AG04449 (cell line): ENCODE measurements at places on chromosomes 2 and 18.

DNA sequence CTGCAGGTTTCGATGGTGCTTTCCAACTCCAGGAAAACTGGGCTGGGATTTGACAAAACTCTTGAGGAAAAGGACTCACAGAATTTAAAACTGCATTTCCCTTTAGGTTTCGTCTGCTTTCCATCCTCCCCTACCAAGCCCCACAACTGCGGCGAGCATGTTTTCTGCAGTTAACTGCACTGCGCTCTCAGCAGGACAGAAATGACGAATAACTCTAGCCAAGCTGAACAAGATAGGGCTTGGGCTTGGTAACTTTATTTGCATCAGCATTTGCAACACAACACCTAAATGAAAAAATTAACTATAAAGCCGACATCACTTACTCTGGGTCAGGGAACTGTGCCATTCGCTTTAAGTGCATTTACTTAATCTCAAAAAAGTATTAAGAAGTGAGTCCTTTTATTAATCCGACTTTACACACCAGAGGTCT is 669 bp upstream of the PIKFYVE start:
- no peak for DNase-seq

- DNase-seq, result no peak
Measured at GRCh38 chr2:233448220-233448559, 93.9 kb downstream of the DGKD start.

DNA sequence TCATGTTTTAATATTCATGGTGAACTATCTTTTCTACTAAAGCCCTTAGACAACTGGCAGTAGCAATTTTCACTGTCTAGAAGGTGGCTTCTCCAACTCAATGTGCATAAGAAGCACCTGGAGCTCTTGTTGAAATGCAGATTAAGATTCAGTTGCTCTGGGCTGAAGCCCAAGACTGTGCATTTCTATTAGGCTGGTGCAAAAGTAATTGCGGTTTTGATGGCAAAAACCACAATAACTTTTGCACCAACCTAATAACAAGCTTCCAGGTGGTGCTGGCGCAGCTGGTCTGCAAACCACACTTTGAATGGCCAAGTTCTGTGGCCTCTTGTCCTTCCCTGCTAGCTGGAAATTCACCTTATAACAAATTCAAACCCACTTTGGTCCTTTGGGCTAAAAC is 26.7 kb upstream of the VPS54 start:
- no peak for DNase-seq

DNA sequence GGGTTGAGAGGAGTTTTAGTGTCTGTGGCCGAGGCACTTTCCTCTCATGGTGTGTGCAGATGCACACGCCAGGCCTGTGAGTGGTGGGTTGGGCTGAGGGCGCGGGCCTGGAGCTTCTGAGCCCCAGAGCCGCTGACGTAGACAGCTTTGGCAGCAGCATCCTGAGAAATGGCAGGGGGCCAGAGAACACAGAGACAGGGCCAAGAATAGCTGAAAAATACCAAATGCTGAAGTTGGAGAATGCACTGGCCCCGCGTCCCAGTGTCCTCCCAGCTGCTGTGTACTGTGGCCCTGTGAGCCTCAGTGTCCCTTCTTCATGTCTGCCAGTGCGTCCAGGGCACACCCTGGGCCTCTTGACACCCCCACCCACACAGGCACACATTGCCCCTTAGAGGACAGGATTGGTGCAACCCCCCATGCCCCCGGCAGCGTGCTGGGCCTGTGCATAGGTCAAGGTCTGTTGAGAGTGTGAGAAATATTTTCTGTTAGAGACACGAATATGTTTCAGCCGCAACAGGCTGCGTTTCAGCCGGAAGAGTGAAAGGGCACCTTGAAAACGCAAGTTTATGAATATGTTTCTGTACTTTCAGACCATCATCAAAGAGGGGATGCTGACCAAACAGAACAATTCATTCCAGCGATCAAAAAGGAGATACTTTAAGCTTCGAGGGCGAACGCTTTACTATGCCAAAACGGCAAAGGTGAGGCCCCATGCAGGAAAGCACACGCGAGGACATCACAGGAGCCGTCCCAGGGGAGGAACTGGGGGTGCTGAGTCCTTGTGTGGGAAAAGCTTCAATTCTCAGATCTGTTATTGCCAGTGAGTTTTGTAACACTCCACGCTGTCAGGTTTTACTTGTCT is 33.6 kb downstream of the DGKD start:
- peak; percentile 79 for DNase-seq

DNA sequence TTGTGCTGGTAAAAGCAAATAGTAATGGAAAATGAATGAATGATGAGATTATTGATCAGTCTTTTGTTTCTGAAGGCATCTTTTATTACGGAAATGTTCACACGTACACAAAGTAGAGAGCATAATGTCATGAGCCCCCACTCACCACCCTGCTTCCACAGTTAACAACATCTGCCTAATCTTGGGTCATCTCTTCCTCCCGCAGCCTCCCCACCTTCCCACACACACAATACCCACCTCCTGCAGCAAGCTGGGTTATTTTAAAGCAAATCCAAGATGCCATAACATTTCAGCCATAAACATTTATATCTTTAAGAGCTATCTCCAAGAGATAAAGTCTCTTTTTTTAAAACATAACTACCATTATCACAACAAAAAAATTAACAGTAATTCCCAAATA is 36.3 kb downstream of the CYP27C1 start:
- DNase-seq, result no peak

- DNase-seq, result peak; percentile 79
Measured at GRCh38 chr18:27921904-27922751, 254.8 kb downstream of the CDH2 start.

GRCh38 chr18:53093636-53094035 is 753.6 kb downstream of the DCC start:
- DNase-seq, result no peak

- DNase-seq, result no peak
Measured at GRCh38 chr2:56191617-56192016, 7.8 kb downstream of the CCDC85A start.

GRCh38 chr2:36461039-36461681 is 105.6 kb downstream of the CRIM1 start:
- peak; percentile 79 for DNase-seq

DNA sequence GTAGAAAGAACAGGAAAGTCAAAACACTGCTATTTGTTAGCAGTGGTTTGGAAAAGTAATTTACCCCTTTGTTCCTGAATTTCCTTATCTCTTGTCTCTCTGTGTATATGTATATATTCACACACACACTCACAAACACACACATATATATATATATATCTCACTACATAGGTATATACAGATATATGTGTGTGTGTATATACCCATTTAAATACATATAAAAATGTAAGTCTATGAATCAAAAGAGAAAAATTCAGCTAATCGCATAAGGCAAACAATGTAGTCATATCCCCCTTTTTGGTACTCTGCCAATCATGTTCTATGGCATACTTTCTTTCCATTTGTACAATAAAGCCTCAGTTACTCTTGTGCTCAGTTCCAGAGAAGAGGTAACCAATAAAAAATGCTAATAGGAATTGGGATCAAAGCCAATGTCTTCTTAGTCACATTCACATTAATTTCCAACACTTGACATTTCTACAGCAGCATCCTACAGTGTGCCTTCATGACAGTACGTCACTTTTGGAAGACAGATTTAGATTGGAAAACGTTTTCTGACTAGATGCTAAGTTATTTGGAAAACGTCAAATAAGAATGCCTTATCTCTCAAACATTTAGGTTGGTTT is 94.6 kb downstream of the MC4R start:
- DNase-seq, result peak; percentile 53

- DNase-seq, result no peak
Measured at GRCh38 chr18:1050012-1050657, 145.5 kb downstream of the ADCYAP1 start.

GRCh38 chr2:203578759-203579643 is 43.9 kb upstream of the RAPH1 start:
- no peak for DNase-seq

DNA sequence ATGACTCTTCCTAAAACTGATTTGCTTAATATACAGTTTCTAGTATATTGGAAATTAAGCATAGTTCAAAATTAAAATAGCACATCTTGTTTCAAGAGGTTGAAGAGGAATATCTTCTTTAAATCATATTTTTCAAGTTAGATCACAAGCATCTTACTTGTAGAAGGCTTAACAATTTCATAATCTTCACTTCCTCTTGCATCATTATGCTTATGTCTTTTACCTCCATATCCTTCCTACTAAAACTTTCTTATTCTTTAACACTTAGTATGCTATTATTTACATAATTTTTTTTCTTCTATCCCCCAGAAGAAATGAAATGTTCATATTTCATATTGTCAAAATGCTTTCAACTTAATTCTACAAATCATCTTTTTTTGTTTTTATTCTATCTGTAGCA is 1354.9 kb upstream of the TMEFF2 start:
- DNase-seq, result no peak

- DNase-seq, result no peak
Measured at GRCh38 chr2:240174496-240174895, 34.0 kb upstream of the OTOS start.

- DNase-seq, result no peak
Measured at GRCh38 chr2:134408791-134409190, 154.9 kb downstream of the MGAT5 start.

GRCh38 chr18:21598726-21599584 is 1.5 kb downstream of the ESCO1 start:
- DNase-seq, result no peak

DNA sequence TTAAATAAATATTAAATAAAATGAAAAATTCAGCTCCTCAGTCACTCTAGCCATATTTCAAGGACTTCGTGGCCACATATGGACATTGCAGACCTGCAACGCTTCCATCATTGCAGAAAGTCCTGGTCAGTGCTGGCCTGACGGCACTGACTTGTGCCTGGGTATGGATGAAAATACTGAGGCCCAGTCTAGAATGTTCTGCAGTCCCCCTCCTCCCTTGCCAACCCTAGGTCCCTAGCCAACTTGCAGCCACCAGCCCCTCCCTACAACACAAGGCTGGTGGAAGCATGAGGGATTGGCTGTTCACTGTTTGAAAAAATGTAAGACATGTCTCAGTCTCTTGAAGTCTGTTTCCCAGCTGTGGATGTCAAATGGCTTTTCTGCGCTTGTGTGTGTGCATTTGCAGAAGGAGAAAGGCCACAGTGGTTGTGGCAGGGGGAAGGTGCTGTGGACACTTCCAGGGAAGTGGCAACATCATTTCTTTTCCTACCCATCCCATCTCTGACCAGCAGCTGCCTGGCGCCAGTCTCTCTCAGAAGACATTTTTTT is 9.9 kb downstream of the IGFBP5 start:
- DNase-seq, result no peak

DNA sequence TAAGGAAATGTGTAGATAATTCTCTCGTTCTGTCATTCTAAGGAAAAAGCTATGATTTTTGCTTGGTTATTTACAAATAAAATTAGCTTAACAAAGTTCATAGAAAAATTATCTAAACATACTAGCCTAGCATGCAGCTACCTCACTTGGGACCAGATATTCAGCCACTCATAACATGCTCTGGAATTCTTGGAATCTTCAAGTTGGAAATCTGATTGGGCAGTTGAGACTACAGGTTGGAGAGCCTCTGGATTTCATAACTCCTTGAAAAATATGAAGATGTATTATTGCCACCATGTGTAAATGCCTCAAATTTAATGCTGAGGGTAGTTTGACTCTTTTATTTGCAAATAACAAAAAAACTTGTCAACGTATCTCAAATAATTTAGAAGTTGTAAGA is 132.2 kb upstream of the GULP1 start:
- DNase-seq, result no peak

DNA sequence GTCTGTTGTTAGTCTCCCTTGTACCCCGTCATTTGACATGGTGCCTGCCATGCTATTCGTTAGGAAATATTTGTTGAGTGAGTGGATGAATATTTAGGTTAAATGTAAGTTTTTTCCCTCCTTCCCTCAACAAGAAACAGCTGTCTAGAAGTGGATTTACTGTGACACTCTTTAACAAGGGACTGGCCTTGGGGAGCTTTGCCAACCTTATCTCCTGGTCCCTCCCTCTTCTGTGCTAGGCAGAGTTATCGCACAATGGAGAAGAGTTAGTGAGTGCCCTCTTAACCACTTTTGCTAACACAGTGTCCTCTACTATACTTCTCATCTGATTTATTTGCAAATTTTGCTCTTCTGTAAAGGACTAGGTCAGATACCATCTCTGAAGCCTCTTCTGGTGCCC is 61.2 kb downstream of the DIS3L2 start:
- DNase-seq, result no peak

- DNase-seq, result peak; percentile 74
Measured at GRCh38 chr2:19256121-19256601, 102.3 kb downstream of the OSR1 start.

DNA sequence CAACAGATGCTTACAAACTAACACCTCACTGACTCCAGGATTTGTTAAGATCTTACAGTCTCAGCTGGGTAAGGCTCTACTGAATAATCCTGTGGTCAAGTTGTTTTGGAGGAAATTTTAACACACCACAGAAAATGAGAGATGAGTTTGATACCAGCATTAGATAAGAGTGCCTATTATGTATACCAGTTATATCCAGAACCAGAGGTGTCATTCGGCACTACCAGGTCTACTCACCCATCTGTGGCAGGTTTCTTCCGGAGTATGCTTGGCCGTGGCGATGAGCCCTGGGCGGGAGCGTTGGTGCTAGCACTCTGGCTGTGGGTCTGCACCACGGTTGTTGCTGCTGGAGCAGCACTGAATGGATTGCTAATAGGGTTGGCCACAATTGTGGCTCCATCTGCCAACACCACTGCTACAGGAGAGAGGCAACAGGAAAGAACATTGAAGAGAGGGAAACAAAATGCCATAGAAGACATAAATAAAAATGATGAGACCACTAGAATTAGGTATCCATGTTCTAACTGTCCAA is 41.2 kb downstream of the SAP130 start:
- DNase-seq, result no peak

DNA sequence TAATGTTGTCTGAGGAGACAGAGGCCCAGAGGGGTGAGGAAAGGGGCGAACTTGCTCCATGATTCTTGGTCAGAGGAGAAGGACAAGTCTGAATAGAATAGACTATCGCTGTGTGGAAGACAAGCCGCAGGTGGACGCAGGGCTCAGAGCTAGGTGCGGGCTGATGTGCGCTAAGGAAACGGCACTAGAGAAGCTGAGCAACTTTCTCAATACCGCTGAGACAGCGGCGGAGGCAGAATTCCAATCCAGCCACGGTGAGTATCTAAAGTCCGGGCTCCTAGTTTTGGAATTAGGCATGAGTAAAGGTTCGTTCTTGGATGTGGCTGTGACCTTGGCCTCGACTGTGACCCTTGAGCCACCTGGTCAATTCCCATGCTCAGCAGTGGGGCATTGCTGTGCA is 47.8 kb downstream of the CAPN13 start:
- no peak for DNase-seq

GRCh38 chr2:57937456-57937855 is 109.2 kb upstream of the VRK2 start:
- DNase-seq, result no peak

GRCh38 chr2:148876595-148877402 is 1.8 kb downstream of the KIF5C start:
- DNase-seq, result no peak
